Daoy (cell line): ENCODE measurements at places on chromosomes 3 and 15.

GRCh38 chr3:48320996-48321395 lies 12.5 kb downstream of the SPINK8 start:
- DNase-seq, result no peak

GRCh38 chr15:25738171-25738965 lies 124.8 kb downstream of the ATP10A start:
- DNase-seq, result no peak

DNA sequence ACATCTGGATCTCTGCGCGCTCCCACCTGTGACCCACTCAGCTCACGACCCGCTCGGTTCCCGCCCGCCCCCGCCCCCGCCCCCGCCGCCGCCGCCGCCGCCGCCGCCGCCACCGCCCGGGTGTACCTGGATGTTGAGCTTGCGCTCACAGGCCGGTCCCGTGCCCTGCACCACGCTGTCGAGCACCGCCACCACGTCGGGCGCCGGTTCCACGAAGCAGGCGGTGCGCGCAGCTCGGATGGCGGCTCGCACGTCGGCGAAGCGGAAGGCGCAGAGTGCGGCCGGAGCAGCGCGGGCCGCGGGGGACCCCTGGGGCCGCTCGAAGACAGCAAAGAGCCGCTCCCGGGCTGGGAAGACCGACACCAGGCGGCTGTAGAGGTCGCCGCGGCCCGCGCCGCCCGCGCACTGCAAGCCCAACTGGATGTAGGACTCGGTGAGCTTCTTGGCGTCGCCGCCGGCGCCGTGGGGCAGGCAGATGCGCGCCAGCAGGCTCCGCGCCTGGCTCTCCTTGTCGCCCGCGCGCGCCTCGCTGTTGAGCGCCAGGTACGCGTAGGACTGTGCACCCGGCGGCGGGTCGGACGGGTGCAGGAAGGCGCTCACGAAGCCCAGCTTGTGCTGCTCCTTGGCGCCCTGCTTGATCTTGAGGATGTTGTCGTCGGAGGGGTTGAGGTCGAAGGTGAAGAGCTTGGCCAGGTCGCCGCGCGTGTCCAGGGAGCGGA lies 1.1 kb downstream of the PLXND1 start:
- DNase-seq, result peak; percentile 76

DNA sequence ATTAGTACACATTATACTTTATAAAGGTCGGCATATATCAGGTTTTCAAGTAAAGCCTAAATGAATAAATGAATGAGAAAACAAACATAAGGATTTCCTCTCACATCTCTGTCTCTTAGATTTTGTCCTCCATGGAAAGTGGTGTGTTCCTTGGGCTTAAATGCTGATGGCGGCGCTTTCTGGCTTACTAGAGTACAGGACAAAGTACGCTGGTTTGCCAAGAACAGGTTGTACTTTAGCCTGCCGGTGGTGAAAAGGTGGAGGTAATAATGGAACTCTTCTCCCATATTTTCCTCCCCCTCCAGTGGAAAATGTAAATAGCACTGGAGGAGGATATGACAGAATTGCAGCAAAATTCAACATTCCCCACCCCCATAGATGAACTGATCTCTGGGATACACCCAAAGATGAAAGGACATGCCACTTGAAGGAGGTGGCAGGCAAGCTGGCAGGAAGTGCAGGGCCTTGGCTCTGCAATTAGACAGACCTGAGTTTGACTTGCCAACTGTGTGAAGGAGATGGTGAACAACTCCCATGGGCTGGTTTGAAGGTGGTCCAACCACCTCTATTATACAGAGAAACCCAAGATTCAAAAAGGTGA lies 29.3 kb downstream of the CEP152 start:
- DNase-seq, result no peak

DNA sequence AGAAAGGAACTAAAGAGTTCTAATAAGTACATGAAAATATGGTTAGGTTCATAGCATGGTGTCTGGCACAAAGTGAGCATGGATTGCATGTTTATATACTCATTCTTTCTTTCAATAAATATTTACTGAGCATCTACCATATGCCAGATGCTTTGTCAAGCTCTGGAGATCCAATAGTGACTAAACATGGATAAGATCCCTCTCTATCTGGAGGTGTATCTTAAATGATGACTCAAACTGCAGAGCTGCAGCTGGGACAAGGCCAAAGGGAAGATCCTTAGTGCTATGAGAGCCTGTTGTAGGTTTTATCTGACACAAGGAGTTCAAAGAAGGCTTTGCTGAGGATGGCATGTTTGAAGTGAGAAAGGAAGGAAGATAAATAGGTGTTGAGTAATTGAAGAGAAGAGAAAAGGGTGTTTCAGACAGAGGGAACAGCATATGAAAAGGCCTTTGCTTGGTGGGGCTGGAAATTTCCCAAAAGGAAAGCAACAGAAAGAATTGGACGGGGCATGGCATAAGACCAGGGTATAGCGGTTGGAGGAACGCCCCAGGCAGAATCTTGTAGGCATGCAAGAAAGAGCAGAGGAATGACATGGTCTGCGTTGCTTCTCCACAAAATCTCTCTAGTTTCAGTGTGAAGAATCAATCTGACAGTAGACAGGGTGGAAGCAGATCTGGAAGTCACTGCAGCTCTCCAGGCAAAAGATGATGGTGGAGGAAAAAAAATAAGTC lies 239.9 kb upstream of the LRTM1 start:
- peak; percentile 60 for DNase-seq

DNA sequence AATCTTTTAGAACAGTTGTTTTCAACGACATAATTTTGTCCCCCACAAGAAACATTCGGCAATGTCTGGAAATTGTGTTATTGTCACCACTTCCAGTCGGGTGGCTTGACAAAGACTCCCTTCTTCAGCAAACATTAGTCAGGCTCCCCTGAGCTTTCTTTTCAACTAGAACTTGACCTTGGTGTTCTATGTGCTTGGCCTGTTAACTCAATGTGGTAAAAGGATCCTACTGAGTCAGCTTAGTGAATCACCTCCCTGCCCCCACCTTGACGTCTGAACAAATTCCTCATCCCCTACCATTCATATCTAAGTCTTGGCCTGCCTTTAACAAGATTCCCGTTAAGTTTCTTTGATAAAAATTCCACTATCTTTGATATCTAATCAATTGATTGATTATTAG lies 465.0 kb upstream of the ROBO1 start:
- peak; percentile 64 for DNase-seq

DNA sequence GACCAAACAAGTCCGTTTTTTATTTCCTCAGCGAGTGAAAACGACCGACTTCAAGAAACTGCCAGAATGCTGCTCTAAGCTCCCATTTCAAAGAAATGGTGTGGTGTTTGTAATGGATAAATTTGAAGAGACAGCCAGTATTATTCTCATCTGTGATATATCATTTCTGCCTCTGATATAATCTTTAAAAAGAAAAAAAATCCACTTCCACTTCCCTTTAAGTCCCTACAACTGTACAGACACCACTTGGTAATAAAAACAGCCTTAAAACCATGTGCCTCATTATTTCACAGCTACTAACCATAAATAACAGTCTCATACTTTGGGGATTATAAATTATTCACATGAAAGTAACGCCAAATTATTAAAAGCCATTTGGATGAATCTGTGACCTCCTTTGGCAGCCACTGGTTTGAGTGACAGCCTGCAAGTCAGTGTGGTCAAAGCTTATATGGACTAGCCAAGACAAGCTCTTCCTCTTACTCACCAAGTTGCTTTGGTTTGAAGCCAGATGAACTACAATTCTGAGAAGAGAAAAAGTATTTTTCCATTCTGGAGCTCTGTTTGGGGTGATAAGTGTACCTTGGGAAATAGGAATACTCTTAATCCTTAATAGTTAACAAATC lies 168.0 kb downstream of the SHOX2 start:
- no peak for DNase-seq

DNA sequence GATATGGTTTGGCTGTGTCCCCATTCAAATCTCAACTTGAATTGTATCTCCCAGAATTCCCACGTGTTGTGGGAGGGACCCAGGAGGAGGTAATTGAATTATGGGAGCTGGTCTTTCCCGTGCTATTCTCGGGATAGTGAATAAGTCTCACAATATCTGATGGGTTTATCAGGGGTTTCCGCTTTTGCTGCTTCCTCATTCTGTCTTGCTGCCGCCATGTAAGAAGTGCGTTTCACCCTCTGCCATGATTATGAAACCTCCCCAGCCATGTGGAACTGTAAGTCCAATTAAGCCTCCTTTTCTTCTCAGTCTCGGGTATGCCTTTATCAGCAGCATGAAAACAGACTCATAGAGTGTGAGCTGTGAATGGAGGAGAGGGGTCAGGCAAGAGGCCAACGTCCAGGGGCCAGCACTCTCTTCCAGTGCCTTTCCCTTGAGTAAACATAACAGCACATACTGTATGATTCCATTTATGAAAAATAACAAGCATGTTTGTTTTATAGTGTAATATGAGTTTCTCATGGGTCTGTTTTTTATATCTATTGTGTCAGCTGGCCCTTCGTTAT lies 16.3 kb upstream of the LCTL start:
- no peak for DNase-seq

DNA sequence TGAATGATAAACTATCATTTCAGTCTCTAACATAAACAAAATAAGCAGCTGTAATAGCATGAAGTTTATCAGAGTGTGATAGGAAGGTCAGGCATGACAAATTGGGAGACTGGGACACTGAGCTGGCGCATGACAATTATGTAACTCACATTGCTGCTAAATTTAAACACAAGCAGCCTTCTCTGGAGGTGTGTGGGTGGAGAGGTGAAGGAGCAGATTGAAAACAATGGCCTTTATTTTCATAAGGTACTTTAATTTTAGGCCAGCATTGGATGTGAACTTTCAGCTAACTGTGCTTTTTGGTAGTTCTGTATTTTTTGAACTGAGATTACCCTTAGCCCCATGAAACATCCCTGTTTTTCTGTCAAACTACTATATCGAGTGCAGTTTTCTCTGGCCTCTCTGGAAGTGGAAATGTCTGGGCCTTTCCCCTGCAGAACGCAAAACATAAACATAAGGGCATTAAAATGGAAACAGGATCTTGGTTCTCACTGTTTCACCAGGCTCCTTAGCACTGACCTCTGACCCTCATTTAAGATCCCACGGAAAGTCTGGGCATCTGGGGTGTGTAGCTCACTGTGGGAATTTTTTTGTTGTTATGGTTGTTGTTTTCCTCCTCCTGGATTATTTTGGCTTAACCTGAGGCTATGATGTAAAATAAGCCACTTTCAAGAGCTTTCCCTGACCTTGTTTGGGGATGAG lies 160.1 kb upstream of the DPH6 start:
- peak; percentile 17 for DNase-seq

- peak; percentile 94 for DNase-seq
These were observed 79.6 kb downstream of the IGF2BP2 start for GRCh38 chr3:185744997-185745843.

GRCh38 chr3:61589856-61590255 lies 28.5 kb downstream of the PTPRG start:
- peak; percentile 66 for DNase-seq

- DNase-seq, result no peak
These were observed 56.7 kb downstream of the RPL22L1 start for GRCh38 chr3:170813266-170813665.

DNA sequence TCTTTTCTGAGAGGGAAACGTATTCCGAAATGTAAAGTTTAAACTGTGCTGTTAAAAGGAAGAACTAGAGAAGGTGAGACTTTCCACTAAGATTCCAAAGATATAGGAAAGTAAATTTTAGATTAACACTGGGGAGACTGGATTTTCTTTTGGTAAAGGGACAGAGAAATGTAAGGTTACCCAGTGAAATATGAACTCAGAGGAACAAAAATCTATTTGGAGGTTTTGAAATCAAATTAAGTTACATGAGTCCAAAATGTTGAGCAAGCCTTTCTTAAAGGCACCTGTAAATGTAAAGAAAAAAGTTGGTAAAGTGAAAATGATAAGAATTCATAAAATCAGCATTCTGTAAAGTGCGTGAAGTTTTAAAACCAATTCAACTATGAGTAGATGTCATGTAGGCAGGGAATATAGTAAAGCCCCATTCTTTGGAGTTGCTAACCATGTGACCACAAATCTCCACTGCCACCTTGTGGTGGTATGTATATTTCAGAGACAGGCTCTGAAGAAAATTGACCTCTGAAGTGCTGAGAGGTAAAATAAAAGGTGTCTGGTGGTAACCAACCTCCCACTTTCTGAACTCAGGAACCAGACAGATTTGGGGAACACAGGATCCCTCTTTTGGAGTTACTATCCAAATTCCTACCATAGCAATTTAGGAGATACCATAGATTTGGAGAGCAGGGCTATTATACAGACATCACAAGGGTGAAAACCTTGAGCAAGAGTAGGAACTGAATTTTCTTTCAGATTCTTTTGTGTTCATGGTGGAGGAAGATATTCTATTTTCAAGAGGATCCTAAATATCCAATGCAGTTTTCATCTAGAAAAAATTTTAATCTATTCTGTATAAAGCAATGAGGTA lies 215.3 kb downstream of the ROBO2 start:
- peak; percentile 15 for DNase-seq

DNA sequence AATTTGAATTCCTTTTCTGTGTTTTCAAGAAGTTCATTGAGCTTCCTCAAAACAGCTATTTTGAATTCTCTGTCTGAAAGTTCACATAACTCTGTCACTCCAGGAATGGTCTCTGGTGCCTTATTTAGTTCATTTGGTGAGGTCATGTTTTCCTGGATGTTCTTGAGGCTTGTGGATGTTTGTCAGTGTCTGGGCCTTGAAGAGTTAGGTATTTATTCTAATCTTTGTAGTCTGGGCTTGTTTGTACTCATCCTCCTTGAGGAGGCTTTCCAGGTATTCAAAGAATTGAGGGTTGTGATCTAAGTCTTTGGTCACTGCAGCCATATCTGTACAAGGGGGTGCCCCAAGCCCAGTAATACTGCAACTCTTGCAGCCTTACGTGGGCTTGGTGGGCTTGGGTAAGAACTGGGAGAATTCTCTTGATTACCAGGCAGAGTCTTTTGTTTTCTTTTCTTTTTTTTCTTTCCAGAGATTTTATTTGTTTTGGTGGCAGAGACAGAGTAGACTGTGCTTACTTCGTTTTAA lies 19.3 kb upstream of the CCNDBP1 start:
- DNase-seq, result no peak

- no peak for DNase-seq
These were observed 420.6 kb downstream of the SHQ1 start for GRCh38 chr3:72427624-72428023.

- no peak for DNase-seq
These were observed 327.7 kb downstream of the RYR3 start for GRCh38 chr15:33638453-33638852.

GRCh38 chr3:13818919-13819318 lies 61.0 kb downstream of the WNT7A start:
- peak; percentile 35 for DNase-seq

DNA sequence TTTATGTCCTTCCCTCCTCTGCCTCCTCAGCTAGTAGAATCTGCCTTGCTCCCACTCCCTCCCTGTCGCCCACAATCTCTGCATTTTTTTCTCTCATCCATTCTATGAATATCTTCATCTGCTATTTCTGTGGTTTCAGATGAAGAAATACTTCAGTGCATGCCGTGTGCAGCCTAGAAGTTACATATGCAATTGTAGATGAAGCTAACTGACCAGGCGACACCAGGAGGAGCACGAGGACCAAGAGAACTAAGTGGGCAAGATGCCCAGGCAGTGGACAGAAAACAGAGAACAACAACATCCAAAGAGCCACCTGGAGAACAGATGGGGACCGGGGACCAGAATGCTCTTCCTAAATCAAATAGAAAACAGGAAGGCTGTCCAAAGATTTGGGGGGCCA lies 121.4 kb upstream of the ATP11B start:
- no peak for DNase-seq
